ENCODE measurements at places on chromosomes 3 and 15.

DNA sequence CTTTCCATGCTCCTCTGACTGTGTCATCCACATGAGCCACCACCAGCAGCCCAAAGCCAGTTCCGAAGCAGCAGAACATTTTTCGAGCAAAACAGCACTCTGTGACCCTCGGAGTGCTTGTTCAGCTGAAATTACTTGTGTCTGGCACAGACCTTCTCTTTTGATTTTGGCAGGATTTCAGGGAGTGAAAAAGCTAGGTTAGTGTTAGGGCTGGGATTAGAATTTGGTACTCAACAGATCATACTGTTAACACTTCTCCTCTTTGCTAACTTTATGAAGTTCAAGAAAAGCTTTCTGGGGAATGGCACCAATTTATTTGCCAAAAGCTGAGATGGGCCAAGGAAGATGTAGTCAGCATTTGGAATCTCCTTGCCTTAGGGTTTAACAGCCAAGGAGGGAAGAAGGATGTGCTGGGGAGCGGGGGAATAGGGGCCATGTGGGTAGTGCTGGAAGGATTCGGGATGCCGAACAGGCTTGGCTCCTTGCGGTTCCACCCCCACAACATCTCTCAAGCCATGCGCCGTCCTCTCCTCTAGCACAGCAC is 55.1 kb upstream of the TRA2B start:
- no peak for DNase-seq

DNA sequence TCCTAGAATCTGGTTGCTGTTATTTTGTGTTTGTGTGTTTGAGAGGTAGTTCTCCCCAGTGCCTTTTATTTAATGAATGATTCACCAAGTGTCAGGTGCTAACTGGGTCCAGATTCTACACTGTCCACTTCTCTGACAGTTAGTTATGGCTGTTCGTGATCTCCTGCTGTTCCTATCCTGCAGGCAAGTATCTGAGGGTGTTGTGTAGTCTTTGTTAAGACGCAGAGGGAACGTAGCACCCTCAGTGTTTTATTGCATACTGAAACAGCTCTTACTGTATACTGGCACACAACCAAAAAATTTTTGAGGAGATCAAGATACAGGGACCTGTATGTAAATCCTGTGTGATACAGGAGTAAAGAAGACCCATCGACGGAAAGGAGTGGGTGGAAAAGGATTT is 1271.3 kb downstream of the ROBO1 start:
- no peak for DNase-seq

DNA sequence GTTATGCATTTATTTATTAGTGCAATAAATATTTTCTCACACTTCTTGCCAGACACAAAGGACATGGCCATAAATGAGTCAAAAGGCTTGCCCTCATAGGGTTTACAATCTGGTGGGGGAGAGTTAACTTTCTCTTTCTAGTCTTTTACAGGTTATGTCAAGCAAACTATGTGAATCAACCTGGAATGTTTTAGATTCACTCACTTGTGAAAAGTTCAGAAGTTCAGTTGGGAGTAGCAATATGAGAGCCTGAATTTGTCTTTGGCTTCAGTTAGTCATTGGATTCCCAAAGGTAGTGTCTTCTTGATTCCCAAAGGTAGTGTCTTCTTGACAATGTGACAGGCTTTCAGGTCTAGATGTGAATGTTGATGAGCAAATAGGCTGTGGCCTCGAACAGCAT is 264.8 kb downstream of the SOX2 start:
- DNase-seq: no peak

- no peak for DNase-seq
Measured at GRCh38 chr3:18087988-18088387, 337.2 kb downstream of the SATB1 start.

GRCh38 chr15:47404877-47405276 is 312.4 kb upstream of the SEMA6D start:
- DNase-seq: no peak

GRCh38 chr15:101111570-101112262 is 140.1 kb downstream of the CHSY1 start:
- DNase-seq: no peak

DNA sequence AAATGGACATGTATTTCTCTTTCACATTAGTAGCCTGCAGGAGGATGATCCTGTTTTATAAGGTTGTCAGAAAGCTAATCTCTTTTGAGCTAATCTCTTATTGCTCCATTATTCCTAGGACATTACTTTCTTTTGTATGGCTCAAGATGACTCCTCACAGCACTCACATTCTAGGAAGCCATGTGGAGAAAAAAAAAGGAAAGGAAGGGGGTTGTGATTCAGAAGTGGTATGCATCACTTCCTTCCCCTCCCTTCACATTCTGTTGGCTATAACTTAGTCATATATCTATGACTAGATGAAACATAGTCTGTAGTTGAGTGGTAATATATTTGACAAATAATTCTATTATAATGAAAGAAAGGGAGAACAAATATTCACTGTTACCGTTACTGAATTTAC is 168.8 kb upstream of the TTC14 start:
- peak; percentile 6 for DNase-seq

DNA sequence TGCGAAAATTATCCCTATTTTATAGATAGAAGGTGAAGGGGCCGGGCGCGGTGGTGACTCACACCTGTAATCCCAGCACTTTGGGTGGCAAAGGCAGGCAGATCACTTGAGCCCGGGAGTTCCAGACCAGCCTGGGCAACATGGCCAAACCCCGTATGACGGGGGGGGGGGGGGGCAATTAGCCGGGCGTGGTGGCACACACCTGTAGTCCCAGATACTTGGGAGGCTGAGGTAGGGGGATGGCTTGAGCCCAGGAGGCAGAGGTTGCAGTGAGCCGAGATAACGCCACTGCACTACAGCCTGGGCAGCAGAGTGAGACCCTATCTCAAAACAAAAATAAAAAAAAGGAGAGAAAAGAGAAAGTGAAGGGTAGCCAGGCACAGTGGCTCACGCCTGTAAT is 1.4 kb downstream of the AAGAB start:
- DNase-seq: no peak

DNA sequence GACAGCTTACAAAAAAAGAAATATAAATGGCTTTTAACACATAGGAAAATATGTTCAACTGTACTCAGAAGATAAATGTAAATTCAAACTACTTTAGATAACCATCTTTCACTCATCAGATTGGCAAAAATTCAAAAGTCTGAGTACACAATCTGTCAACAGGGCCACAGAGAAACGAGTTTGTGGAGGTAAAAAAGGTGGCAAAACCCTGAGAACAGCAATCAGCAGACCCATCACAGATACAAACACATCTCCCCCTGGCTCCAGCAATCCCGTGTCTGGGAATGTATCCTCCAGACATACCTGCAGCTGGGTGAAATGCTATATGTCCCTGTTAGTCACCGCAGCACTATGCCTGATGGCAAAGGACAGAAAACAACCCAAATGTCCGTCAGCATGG is 149.5 kb downstream of the OSBPL10 start:
- no peak for DNase-seq

GRCh38 chr15:72774696-72775383 is 8.7 kb downstream of the ADPGK start:
- DNase-seq: no peak

DNA sequence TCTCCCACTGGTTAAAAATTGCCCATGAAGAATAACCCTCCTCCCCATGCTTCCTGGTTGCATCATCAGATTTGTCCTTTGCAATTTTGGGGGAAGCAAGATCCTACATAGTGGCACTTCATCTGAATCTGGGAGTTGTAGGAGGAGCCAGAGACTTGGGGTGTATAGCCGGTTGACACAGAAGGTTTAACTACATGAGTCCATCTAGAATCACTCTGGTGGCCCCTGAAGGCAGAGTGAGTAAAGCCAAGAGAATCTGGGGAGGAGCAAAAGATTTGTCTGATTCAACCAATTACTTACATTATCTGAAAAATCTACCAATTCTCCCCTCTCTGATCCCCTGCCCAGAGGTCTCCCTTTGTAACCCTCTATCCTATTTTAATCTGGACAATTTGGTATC is 50.1 kb downstream of the SYN2 start:
- DNase-seq: no peak

DNA sequence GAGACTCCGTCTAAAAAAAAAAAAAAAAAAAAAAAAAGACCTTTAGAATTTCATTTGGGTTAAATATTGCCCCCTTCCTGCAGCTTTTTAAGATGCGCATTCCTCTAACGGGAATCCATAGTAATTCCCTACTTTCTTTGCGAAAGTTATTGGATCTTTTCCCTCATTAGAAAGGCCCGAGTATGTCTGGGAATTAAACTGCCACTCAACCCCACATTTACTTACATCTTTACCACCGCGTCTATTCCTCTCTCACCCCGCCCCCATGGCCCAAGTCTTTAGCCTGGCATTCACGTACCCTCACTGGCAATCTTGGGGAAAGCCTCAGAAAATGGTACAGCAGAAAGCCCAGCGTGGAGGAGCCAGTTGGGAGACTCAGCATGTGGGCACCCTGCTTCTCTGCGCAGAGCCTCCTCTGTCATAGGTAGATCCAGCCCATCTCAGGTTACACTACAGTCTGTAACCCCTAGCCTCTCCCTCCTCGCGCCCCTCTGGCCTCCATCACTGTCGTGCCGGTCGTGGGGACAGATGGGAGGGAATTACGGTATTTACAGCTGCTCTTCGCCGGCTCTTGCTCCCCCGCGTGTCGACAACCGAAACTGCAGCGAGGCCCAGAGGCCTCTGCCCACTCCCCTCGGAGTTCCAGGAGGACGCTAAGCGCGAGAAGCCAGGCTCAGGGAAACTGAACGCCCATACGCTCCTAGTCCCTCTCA is 6.4 kb upstream of the ANKDD1A start:
- DNase-seq: peak; percentile 80

GRCh38 chr3:54547051-54547450 is 380.8 kb downstream of the LRTM1 start:
- no peak for DNase-seq

GRCh38 chr15:54519577-54519976 is 541.3 kb downstream of the UNC13C start:
- no peak for DNase-seq

GRCh38 chr3:71438904-71439303 is 144.6 kb downstream of the FOXP1 start:
- DNase-seq: no peak

DNA sequence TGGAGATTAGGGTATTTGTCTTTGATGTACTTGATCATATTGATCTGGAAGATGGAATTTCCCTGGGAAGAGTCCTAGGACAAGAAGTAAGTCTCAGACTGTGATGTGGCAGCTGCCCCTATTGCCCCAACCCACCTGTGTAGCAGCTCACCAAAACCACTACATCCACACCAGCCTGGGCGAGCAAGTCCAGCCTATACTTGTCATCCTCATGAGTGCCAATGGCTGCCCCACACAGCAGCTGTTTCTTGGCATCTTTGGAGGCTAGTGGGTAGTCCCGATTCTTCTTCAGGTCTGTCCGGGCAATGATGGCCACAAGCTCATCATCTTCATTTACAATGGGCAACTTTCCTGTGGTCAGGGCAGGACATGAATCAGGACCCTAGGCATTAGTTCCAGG is 2.7 kb downstream of the IMPDH2 start:
- DNase-seq: no peak

- no peak for DNase-seq
Measured at GRCh38 chr15:84921121-84921520, 36.7 kb downstream of the SLC28A1 start.

- DNase-seq: no peak
Measured at GRCh38 chr15:80926126-80926525, 63.5 kb downstream of the MESD start.

DNA sequence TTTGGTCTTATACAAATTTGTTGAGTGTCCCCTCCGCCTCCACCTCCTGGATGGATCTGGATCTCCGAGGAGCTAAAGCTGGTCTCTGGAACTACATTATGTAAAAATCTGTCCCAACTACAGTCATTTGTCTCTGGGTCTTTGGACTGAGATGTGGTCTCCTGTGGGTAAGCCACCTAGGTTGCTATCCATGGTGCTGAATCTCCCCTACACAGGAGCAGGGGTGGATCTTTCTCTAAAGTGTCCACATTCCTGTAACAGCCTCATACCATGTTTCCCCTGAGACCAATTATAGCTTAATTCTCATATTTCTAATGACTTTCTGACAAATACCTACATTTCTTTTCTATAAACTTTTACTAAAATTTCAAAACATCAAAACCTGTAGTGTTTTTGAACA is 625.8 kb downstream of the TAFA4 start:
- DNase-seq: no peak

DNA sequence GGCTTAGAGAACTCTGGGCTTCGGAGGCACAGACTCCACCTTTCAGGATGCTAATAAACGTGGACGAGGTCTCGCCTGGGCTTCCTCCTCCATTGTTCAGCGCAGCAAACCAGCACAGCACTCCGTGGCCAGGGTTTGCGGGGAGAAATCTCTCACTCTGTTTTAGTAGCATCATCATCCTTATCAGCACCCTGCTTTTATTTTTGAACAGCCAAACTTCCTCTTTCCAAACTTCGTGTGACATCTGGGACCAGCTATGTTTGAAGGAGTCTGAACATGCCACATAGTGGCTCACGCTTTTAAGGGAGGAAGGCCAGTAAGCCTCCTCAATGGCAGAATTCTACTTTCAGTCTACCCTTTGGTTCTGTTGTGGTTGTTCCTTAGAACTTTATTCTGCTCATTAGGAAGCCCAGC is 149.0 kb downstream of the PGPEP1L start:
- DNase-seq: no peak

- no peak for DNase-seq
Measured at GRCh38 chr3:120516136-120516535, 65.3 kb upstream of the FSTL1 start.

DNA sequence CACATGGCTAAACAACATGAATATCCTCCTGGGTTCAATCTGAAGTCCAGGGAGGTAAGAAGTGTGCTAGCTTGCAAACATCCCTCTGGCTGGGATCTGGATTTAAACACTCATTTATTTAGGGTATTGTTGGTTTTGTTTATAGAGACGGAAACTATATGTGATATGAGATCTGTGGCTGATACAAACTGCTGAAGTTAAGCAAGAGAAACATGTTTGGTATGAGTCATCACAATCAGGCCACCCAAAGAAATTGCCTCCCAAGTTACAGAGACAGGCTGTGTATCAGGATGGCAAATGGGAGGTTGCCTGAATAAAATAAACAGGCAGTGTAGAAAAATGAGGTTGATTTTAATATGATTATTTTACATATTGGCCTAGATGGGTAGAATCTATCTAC is 562.1 kb downstream of the IGSF11 start:
- no peak for DNase-seq

DNA sequence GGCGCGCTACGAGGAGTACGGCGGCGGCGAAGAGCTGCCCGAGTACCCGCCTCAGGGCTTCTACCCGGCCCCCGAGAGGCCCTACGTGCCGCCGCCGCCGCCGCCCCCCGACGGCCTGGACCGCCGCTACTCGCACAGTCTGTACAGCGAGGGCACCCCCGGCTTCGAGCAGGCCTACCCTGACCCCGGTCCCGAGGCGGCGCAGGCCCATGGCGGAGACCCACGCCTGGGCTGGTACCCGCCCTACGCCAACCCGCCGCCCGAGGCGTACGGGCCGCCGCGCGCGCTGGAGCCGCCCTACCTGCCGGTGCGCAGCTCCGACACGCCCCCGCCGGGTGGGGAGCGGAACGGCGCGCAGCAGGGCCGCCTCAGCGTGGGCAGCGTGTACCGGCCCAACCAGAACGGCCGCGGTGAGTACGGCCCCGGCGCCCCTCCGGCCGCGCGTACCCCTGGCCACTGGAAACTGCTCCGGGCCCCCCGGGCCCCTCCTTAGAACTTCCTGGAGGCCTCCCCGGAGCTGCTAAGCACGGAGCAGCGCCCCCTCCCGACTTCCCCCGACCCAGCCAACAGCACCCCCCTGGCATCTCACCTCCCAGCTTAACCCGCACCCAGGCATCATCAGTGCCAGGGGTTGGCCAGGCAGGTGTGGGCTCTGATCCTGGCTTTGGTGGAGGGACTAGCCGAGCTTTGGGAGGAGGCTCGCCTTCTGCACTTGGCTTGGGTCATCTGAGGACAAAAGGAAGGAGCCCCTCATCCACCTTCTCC is 1.4 kb downstream of the LOXL1 start:
- DNase-seq: peak; percentile 94

GRCh38 chr3:179971280-179971679 is 65.5 kb downstream of the PEX5L start:
- DNase-seq: no peak
